Renal pelvis (tissue), 12 donors: ENCODE measurements at places on chromosomes 12 and 14.

- DNase-seq, result no peak
These were observed 344.1 kb upstream of the LMO3 start for GRCh38 chr12:16949871-16950667.

DNA sequence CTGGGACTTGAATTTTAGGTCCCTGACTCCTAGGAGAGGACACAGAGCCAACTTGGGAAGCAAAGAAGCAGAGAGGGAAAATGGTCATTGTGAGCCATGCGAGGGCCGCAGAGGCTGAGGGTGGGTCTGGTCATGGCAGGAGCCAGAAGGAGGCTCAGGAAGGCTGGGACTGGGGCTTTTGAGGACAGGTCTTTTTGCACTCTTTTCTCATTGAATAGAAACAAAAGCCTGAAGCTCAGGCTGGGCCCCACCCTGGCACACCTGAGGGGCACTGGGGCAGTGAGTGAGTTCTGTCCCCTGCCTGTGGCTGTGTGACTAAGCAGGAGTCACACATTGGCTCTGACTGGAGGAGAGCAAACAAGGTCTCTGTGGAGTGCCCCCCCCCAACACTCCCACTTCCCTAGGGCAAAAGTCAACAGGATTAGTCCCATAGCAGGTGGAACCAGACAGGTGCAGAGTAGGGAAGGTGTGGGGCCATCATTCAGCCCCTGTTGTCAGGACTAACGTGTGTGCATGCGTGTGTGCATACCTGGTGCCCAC lies 2.8 kb downstream of the KRT7 start:
- DNase-seq, result no peak

GRCh38 chr14:87334997-87335685 lies 657.8 kb downstream of the GALC start:
- DNase-seq, result no peak

DNA sequence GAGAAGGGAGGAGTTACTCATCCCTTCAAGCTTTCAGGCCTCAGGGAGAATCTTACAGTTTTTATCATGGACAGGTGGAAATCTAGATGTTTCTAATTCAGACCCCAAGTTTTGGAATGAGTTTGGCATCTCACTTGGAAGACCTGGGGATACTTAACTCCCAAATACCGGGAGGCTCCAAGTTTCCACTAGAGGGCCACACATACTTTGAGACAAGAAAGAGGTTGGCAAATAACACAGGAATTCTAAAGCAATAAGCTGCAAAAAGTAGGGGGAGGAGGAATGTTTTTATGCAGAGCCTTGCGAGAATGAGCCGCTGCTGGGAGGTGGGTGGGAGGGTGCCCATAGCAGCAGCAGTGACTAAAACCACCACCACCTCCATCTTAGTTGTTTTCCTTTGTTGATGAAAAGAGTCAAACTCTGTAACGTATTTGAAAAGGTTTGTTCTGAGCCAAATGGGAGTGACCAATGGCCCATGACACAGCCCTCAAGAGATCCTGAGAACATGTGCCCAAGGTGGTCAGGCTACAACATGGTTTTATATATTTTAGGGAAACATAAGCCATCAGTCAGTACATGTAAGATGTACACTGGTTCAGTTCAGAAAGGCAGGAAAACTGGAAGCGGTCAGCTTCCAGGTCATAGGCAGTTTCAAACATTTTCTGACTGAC lies 34.2 kb upstream of the RNASE1 start:
- peak; percentile 21 for DNase-seq

- DNase-seq, result no peak
These were observed 704.2 kb upstream of the TMEM132C start for GRCh38 chr12:127562816-127563215.

GRCh38 chr14:57928732-57929131 lies 62.8 kb upstream of the SLC35F4 start:
- DNase-seq, result no peak

GRCh38 chr12:20629414-20630156 lies 65.5 kb upstream of the SLCO1C1 start:
- DNase-seq, result no peak

- no peak for DNase-seq
These were observed 80.0 kb upstream of the RPH3A start for GRCh38 chr12:112711507-112711906.

DNA sequence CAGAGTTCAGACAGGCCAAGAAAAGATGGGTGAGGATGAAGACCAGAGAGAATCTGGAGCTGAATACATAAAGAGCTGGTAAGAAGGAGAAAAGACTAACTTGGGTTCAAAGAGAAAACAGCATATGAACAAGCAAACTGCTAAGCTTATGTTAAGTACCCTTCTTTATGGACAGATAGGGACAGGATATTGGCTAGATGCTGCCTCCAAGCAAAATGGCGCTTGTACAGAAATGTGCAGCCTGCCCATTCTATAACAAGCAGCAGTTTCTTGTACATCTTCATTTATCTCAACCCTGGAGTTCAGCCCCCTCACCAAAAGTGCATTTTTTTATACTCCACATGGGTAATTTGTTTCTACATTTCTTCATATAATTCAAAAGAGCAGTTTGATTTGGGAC lies 184.5 kb downstream of the RMST start:
- DNase-seq, result no peak

DNA sequence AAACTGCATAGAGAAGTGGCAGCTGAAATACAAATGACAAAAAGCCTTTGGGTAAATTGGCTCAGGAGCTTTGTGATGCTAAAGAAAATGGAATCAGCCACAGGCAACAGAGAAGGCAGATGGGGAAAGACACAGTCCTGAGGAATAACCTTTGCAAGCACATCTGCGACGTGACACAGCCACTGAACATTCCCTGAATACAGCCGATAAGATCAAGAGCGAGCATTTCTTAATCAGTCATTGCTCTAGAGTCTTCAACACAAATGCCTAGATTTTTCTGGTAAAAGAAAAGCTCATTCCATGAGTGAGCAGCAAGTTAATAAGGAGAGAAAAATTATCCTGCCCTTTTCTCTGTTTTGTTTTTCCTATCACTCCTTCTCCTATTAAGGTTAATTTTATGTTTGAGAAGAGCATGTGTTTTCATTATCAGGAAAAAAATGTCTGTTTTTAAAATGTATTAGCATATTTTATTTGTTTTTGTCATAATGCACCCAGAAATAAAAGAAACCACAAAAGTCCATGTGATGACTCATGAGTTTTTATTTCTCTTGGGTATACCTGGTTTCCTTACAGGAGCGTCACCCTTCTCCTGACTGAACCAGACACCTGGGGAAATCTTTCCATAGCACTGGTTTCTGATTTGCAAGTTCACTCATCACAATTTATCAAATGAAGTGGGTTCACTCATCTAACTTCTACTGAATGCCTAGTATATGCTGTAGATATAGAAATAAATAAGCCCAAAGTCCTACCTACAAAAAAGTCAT lies 45.4 kb upstream of the PCED1B start:
- no peak for DNase-seq

GRCh38 chr12:130194154-130194553 lies 31.9 kb downstream of the FZD10 start:
- DNase-seq, result no peak

DNA sequence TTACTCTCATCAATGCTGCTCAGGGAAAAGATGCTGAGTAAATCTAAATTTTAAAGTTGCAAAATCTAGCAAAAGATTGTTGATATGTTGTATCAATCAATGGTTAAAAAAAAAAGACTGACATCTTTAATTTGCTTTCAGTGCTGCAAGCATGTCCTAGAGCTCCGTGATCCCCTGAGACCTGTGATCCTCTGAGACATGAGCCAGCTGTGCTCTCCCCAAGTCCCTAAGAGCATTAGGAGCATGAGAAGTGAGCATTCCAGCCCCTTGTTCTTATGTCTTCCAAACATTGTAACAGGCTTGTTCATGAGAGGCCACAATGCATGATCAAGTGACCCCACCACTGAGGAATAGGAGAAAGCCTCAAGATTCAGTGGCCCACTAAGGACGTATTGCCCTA lies 116.6 kb downstream of the DAD1 start:
- no peak for DNase-seq

DNA sequence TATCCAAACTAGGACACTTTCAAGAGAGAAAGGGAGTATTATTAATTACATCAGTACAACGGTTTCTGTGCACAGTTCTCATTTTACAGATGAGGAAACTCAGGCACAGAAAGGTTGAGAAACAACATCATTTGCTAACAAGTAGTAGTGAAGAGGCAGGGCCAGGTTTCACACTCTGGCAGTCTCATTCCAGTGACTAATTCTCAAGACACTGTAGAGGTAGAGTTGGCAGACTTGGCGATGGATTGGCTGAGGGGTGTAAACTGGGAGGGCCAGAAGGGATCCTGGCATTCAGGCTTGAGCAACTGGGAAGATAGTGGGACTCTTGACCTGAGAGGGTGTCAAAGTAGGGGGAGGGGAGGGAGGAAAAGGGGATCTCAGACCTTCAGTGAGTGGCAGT lies 73.8 kb upstream of the BDKRB2 start:
- DNase-seq, result no peak

DNA sequence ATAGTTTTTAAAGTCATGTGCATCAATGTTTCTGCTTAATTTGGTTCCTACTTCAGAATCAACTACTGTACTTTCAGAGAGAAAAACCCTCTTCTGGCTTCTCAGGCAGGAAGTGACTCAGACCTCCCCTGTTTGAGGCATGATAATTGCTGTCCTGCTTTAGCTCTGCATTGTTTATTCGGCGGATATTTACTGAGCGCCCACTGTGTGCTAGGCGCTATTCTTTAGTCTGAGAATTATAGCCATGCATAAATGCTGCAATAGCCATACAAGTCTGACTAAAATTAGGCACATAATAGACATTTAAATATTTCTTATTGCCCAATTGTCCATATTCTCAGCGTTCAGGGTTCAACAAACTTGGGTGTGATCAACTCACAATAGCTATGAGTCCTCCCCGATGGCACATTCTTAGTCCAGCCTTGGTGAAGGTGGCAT lies 6.1 kb upstream of the AMIGO2 start:
- no peak for DNase-seq

DNA sequence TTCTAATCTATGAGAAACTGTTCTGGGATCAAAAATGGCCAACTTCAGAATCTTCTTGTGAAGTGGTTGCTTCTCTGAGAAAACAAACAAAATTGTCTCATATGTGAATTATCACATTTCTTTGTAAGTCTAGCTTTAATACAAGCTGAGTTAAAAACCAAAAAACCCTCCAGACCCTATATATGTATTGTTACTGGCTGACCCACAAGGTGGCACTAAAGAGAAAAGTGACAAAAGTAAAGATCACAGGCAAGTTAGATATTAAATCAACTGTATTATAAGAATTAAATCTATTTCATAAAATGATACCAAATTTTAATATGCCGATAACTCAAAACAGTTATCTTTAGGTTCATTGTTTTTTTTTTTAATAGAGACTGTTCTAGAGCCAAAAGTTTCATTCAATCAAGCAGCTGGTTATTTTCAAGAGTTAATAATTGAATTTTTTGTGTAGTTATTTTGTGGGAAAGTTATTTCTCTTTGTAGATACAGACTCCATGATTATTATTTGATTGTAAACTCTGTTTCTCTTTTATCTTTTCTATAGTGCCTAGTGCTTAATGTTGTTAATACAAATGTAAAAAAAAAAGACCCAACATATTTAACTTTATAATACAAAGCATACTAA lies 7.5 kb upstream of the TRHDE start:
- no peak for DNase-seq

- no peak for DNase-seq
These were observed 70.4 kb downstream of the MOK start for GRCh38 chr14:102234331-102235264.
